Liver (tissue), 10 donors: ENCODE measurements at places on chromosomes 6 and 20. TPM values are rescaled to one million over a fixed set of nuclear protein-coding genes. Genes with fewer than 3 reads are reported as not detected.

GRCh38 chr6:122187186-122187585, 212.3 kb upstream of the HSF2 start:
- no peak overlapping the region for H3K4me3 ChIP-seq
- no peak overlapping the region for H3K27ac ChIP-seq
- H3K36me3 ChIP-seq: no peaks in the 10 kb centered on the region
- DNase-seq: no peak
- no peaks in the 10 kb centered on the region for H3K4me1 ChIP-seq

- DNase-seq: no peak
- no peaks in the 10 kb centered on the region for H3K36me3 ChIP-seq
- H3K4me3 ChIP-seq: no peak overlapping the region
Measured at GRCh38 chr6:75932067-75932466, 140.4 kb downstream of the IMPG1 start.

GRCh38 chr20:33945391-33946081, 48.2 kb upstream of the RALY start:
- H3K36me3 ChIP-seq: no peaks in the 10 kb centered on the region
- no peak overlapping the region for H3K27ac ChIP-seq
- no peaks in the 10 kb centered on the region for H3K4me1 ChIP-seq

GRCh38 chr6:161010418-161010817, 18.8 kb downstream of the MAP3K4 start:
- no peak overlapping the region for H3K27ac ChIP-seq
- no peaks in the 10 kb centered on the region for H3K27me3 ChIP-seq
- no peaks in the 10 kb centered on the region for H3K36me3 ChIP-seq

- no peak overlapping the region for H3K27ac ChIP-seq
- H3K27me3 ChIP-seq: no peaks in the 10 kb centered on the region
Measured at GRCh38 chr6:10313799-10314162, 101.1 kb downstream of the TFAP2A start.

DNA sequence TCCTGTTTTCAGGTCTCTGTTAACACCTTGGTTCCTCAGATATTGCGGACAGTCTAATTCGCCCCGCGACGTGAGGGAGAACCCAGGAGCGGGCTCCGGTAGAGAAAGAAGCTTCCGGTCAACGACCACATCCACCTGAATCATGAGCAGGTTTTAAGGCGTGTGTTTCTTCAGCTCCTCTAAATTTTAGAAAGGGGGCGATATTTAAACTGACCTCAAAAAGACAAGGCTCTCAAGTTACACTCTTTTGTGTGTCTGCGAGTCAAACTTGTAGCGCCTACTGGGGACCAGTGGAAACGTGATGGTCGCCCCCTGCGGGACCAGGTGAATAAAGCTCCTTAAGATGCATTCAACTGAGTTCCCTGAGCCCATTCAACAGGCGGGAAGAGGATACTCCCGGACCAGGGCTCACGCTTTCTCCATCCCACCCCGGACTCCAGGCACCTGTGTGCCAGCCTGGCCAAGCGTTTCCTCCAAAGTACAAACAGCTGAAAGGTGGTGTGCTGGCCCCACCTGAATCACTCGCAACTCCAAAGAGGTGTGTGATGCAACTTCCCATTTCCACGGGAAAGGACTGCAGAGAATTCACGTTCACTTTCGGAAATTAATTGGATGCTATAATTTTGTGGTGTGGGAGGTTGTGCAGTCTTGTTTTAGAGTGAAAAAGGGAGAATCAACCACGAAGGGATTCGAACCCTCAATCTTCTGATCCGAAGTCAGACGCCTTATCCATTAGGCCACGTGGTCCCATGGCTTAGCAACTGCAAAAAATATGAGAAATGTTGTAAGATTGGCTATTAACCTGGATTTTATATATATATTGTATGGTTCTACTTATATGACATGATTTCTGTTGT, 17.0 kb downstream of the GPX5 start:
- peak overlapping the region; percentile 23 for H3K4me3 ChIP-seq
- H3K27me3 ChIP-seq: no peaks in the 10 kb centered on the region
- DNase-seq: peak; percentile 63
- no peaks in the 10 kb centered on the region for H3K36me3 ChIP-seq

Gene CTCFL
- polyA plus RNA-seq: not detected

Gene SAMD3
- 0.08 TPM for polyA plus RNA-seq

Gene PRSS35
- 0.54 TPM for polyA plus RNA-seq

DNA sequence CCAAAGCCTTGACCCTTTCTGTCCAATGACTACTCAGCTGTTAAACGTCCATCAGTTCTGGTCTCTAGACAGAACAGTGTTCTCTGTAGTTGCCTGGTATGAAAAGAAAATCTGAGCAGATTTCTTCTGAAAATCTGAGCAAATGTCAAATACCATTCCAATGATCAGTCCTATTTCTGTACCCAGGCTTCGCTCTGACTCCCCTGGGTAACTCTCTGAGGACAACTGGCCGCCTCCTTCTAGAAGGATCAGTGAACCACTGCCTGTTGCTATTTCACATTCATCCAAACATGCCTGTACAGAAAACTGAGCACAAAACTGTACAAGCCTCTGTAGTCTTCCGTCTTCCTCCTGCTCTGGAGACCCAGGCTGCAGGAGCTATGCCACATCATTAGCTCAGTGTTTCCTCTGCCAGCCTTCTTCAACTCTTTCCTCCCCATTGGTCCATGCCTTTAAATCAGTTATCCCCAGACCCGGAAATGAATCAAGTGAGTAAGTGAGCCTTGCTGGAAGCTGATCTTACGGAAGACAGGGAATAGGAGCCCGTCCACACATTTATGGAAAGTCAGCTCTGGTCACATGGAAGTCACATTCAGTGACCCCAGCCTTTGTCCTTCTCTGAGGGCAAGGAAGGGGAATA, 63.3 kb downstream of the DAAM2 start:
- H3K4me1 ChIP-seq: no peaks in the 10 kb centered on the region
- H3K4me3 ChIP-seq: no peak overlapping the region
- H3K27me3 ChIP-seq: no peaks in the 10 kb centered on the region
- H3K27ac ChIP-seq: no peak overlapping the region
- H3K36me3 ChIP-seq: no peaks in the 10 kb centered on the region

Gene SIRPB1
- polyA plus RNA-seq: 0.47 TPM

DNA sequence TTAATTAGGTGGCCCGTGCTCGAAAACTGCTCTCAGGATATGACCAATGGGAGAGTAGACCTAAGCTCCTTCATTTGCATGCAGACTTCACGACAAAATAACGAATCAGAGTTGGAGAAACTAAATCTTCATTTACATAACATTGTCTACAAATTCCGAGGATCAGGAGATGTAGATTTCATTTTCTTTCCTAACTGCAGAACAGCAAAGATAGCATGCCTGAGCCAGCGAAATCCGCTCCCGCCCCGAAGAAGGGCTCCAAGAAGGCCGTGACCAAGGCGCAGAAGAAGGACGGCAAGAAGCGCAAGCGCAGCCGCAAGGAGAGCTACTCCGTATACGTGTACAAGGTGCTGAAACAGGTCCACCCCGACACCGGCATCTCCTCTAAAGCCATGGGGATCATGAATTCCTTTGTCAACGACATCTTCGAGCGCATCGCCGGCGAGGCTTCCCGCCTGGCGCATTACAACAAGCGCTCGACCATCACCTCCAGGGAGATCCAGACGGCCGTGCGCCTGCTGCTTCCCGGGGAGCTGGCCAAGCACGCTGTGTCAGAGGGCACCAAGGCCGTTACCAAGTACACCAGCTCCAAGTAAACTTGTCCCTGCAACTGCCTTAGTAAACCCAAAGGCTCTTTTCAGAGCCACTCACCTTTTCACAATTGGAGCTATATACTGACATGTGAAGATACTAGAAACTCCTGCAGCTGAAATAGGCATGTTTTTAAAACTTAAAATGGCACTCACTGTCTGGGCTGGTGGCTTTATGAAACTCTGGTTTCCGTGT, 96.5 kb downstream of the HFE start:
- H3K36me3 ChIP-seq: no peaks in the 10 kb centered on the region
- peak overlapping the region; percentile 60 for H3K27ac ChIP-seq
- peak; percentile 82 for DNase-seq
- no peaks in the 10 kb centered on the region for H3K27me3 ChIP-seq
- no peaks in the 10 kb centered on the region for H3K4me1 ChIP-seq
- peak overlapping the region; percentile 62 for H3K4me3 ChIP-seq

Gene GPR63
- polyA plus RNA-seq: not detected

Gene TCP11
- not detected for polyA plus RNA-seq

DNA sequence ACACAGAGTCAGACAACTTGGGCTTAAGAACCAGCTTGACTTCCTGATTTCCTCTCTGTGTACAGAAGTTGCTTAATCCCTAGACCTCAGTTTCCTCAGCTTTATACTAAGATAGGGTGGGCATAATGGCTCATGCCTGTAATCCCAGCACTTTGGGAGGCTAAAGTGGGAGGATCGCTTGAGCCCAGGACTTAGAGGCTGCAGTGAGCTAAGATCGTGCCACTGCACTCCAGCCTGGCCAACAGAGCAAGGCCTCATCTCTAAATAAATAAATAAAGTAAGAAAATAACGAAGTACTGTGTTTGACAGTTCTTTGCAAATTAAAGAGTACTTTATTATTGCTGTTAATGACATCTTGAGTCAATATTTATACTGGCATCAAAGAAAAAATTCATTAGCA, 41.7 kb downstream of the CNKSR3 start:
- H3K4me1 ChIP-seq: peaks cover 8% of the 10 kb centered on the region

Gene SLC35D3
- polyA plus RNA-seq: not detected

DNA sequence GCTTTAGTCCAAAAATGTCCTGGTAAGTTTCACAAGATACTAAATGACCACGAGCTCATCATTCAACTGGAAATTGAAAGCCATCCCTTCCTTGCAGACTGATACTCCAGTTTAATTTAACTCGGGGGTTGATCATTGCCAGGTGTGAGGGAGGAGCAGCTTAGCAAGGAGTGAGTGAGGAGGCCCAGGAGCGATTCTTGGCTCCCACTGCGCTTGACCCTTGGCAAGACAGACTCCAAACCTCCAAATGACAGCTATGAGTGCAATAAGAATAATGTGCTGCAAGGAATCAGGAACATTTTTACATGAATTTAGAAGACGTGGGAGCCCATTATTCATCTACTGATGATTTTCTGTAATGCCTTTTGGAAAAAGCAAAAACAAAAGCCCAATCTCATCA, 64.9 kb downstream of the LAMA4 start:
- H3K4me1 ChIP-seq: no peaks in the 10 kb centered on the region
- no peaks in the 10 kb centered on the region for H3K36me3 ChIP-seq
- DNase-seq: no peak
- H3K27ac ChIP-seq: no peak overlapping the region
- H3K27me3 ChIP-seq: no peaks in the 10 kb centered on the region

DNA sequence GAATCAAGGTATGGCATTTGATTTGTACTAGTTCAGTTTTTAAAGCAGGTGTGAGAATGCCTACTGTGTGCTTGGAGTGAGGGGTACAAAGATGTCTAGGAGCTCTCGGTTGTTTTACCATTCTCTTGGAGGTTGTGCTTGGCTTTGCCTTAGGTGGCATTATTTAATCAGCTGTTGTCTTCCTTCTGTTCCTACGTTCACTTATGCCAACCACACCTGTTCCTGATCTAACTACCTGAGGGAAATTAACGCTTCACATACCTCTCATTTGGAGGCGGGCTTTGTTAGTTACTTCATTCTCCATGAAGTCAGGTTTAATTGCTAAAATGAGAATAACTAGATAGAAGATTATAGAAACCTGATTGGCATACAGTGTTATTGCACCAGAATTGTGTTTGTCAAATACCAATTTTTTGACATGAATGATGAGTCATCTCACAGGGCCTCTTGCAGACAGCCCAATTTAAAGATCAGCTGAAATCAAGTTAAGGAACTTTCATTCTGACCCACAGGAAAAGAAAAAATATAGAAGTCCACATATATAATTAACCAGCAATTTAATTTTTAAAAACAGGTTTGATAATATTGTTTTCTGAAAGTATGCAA, 24.8 kb upstream of the PBOV1 start:
- no peak overlapping the region for H3K4me3 ChIP-seq
- H3K36me3 ChIP-seq: no peaks in the 10 kb centered on the region
- H3K27ac ChIP-seq: no peak overlapping the region
- no peak for DNase-seq

- no peak for DNase-seq
- H3K4me1 ChIP-seq: peaks cover 2% of the 10 kb centered on the region
- no peaks in the 10 kb centered on the region for H3K36me3 ChIP-seq
- H3K27me3 ChIP-seq: no peaks in the 10 kb centered on the region
Measured at GRCh38 chr20:10242166-10242565, 23.5 kb downstream of the SNAP25 start.
